Foreskin fibroblast (primary cell): ENCODE measurements at places on chromosomes 7 and 10.

DNA sequence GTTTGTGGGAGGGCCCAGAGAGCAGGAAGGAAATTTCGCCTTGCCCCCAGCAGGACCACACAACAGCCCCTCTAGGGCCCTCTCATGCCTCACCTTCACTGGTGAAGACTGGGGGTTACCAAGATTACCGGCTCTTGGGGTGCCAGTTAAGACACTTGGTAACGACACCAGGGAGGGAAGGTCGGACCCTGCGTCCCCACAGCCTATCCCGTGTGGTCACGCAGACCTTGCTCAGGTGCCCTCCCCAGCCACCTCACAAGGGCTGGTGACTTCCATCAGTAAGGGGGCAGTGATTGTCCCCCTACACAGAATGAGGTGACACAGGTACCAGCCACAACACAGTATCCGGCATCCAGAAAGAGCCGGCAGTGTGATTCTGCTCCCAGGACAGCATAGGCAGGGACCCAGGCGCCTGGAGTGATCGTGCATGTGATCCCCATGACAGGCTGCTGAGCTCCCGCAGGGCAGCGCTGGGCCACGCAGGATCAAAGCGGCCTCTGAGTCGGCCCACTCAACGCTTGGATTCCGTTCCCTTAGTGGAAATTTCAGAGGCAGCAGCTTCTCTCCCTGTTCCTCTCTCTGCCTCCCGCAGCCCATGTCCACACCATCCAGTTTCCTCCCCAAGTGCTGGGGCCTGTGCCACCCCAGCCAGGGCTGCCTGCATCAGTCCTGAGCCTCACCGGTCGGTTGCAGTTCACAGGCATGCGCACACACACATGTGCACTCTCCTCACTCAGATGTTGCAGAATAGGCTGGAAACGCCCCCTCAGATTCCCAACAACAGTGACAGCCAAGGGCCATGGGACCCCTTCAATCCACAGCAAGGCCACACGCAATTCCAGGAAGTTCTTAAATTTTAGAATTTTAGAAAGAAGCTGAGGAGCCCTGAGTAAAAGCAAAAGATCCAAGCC lies 35.8 kb downstream of the CAMK2B start:
- DNase-seq = no peak

GRCh38 chr10:4945766-4946717 lies 17.2 kb upstream of the AKR1C1 start:
- peak; percentile 18 for DNase-seq

- no peak for DNase-seq
Observed at GRCh38 chr10:100841528-100841927, 71.2 kb upstream of the SLF2 start.

DNA sequence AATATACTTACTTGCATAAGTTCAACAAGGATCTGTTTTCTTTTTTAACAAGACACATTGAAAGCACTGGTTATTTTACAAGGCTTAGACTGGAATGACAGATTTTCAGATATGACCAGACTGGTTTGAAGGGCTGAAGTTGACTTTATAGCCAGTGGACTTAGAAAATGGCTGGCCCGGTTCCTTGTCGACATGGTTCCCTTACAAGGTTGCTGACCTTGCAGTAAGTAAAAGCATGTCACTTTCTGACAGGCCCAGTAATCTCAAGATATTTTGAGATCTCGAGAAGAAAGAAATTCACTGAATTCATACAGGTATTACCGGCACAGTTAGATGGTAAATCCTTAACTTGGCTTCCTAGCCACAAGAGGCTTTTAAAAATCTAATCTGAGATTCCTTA lies 136.5 kb downstream of the COBL start:
- no peak for DNase-seq

DNA sequence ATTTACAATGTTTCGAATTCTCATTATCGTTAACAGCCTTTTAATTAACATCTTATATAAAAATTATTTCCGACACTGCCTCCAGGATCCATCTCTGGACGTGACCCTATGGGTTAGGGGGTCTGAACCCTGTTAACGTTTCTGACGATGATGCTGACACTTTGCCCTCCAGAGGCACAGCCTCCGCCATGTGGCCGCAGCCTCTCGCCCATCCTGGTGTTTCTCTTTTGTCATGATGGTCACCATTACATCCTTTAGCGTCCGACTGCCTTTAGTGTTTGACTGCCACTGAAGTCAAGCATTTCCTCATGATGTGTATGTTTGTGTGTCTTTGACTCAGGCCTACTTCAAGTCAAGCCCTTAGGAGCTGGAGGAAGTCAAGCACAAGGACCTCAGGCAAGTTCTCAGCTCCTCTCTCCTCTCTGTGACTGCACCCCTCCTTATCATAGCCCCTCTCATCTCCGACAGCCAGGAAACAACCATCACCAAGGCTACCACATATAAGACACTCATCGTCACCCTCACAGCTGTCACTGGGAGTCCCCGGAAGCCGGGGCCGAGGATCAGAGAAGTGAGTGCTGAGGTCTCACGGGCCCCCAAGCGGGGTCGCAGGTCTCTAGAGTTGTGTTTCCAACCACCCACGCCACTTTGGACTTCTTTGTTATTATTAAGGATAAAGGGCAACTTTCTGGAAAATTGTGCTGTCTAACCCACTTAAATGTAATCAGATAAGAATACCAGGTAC lies 96.1 kb upstream of the PPP2R2D start:
- no peak for DNase-seq

GRCh38 chr7:13077466-13077865 lies 390.0 kb downstream of the ARL4A start:
- DNase-seq = peak; percentile 9

GRCh38 chr7:5634107-5634950 lies 147.1 kb downstream of the RNF216 start:
- DNase-seq = peak; percentile 97

GRCh38 chr7:43749383-43749940 lies 9.0 kb upstream of the BLVRA start:
- no peak for DNase-seq

GRCh38 chr10:121051171-121051570 lies 200.0 kb downstream of the WDR11 start:
- DNase-seq = no peak
